Mammary epithelial cell (primary cell): ENCODE measurements at places on chromosomes 6 and 20.

DNA sequence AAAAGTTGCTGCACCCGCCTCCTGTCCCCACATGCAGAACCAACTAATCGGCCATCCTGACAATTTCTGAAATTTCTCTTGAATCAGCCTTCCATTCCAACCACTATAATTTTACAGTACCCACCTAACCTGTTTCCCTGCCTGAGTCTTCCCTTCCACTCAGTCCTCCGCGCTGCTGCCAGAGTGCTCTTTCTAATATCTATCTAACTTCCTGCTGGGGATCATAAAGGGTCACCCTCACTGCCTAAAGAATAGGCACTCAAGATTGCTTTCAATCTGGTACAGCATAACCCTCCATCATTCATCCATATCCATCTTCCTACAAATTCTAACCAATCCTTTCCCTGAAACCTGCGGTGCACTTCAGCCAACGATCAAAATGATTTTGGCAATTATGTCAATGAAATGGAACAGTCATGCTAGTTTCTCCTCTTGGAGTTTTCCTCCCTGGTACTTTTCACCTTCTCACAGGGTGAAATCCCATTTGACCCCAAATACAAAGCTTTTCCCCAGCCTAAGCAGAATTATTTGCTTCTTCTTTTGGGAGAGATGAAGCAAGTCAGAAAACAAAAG lies 117.5 kb upstream of the BEND6 start:
- DNase-seq, result no peak

- DNase-seq, result no peak
These were observed 65.0 kb upstream of the CD93 start for GRCh38 chr20:23151008-23151703.

GRCh38 chr6:15392182-15392581 lies 146.3 kb downstream of the JARID2 start:
- DNase-seq, result no peak

DNA sequence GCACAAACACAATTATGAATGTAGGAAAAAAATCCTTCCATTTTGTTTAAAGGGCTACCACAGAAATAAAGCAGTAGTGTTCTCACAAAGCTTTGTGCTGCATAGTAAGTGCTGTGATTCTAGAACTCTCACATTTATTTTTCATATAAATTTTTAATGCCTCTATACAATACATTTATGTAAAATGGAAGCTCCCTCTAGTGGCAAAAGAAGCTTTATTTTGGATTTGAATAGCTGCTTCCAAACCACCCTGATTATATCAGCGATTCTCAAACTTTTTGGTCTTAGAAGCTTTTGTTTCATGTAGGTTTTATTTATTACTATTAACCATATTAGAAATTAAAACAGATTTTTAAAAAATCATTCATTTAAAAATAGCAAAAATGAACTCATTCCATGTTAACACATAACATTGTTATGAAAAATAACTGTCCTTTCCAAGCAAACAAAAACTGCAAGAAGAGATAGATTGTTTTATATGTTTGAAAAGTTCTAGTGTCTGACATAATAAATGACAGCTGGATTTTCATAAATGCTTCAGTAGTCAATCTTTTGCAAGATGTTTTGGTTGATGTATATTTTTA lies 38.4 kb downstream of the HS3ST5 start:
- peak; percentile 1 for DNase-seq

DNA sequence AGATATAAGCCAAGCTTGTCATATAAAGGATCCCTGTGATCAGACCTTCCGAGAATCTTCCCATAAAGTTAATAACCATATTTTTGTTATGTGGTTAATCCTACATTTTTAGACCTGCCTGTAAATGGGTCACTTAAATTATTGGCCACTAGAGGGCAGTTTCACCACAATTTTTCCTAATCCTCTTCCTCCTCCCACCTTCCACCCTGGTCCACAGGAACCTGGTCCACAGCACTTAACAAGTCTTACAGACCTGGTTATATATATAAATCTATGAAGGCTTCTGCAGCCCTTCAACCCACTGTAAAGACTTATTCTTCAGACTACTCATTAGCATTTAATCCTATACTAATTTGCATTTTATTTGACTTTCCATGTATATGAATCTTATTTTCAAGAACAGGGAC lies 28.3 kb downstream of the MRS2 start:
- peak; percentile 20 for DNase-seq

GRCh38 chr20:62143957-62144825 lies 622 bp downstream of the SS18L1 start:
- DNase-seq, result peak; percentile 64

GRCh38 chr6:43671011-43671800 lies 16.4 kb downstream of the MRPS18A start:
- DNase-seq, result no peak

GRCh38 chr6:36719126-36719525 lies 21.5 kb downstream of the RAB44 start:
- DNase-seq, result no peak

DNA sequence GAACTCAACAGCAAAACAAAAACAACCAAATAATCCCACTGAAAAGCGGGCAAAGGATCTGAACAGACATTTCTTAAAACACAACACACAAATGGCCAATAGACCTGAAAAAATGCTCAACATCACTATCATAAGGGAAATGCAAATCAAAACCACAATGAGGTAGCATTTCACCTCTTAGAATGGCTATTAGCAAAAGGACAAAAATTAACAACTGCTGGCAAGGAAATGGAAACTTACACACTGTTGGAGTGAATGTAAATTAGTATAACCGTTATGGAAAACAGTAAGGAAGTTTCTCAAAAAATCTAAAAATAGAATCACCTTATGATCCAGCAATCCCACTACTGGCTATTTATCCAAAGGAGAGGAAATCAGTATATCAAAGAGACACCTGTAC lies 20.9 kb downstream of the FAM8A1 start:
- DNase-seq, result no peak

DNA sequence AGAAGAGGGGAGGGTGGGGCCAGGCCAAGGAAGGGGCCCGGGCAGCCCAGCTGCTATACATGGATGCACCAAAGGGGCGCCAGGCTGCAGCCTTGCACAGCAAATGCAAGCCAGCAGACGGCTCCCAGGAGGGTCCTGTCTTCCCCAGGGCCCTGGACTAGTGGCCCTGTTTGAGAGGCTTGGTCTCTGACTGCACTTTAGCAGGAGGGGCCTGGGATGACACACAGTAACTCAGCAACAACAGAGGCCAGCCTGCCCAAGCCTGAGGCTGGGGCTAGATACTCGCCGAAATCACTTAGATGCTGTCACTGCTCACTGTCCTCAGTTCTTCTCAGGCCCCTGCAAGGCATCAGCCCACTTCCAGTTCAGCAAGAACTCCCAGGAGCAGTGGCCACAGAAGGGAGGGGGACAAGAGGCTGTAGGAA lies 73.5 kb downstream of the TRAM2 start:
- DNase-seq, result no peak

GRCh38 chr6:36688739-36689075 lies 8.9 kb upstream of the RAB44 start:
- no peak for DNase-seq

DNA sequence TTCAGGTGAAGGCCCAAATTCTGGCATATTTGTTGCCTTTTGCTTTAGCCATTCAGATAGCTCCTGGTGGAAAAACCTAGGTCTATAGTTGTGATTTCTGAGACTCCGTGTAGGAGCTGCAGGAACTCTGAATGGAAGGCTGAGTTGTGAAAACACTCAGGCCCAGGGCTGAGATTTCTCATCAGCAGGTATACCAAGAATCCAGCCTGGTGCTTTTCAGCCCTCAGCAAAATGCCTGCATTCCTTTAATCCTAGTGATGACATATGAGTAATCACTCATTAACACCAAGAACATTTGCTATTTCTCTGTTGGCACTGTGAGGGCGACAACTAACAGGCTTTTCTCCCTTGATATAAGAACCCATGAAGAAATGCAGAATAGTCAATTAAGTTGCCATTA lies 546.1 kb upstream of the MAN1A1 start:
- DNase-seq, result no peak

GRCh38 chr6:132872923-132873322 lies 58.6 kb downstream of the RPS12 start:
- DNase-seq, result no peak
